Naive B cell (primary cell): ENCODE measurements at places on chromosomes 5 and 9.

- DNase-seq, result no peak
These were observed 98.7 kb upstream of the SLC28A3 start for GRCh38 chr9:84439250-84439649.

DNA sequence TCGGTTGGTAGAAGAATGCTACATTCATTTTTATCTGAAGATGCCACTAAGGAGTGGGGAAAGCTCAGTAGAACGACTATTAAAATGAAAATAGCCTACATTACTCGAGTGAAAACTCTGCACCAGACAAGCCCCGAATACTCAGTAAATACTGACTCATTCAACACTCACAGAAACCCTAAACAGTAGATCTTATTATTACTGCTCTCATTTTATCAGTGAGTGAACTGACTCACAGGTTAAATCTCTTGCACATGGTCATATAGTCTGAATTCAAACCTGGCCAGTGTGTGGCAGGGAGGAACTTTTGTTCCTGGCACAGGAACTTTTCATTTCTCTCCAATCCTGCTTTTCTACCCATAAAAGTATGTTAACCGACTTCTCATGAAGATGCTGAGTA lies 9.6 kb upstream of the PAPPA start:
- DNase-seq, result no peak

DNA sequence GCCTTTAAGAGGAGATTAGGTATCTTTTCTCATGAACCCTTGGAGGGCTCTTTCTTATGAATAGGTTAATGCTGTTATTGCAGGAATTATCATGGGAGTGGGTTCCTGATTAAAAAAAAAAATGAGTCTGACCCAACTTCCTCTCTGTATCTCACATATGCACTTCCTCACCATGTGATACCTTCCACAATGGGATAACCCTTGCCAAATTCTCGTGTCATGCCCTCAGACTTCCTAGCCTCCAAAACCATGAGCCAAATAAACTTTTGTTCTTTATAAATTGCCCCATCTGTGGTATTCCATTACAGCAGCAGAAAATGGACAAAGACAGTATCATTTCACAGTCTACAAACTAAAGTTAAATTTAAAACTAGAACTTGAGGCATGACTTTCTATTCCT lies 1.0 kb downstream of the OR1B1 start:
- no peak for DNase-seq

DNA sequence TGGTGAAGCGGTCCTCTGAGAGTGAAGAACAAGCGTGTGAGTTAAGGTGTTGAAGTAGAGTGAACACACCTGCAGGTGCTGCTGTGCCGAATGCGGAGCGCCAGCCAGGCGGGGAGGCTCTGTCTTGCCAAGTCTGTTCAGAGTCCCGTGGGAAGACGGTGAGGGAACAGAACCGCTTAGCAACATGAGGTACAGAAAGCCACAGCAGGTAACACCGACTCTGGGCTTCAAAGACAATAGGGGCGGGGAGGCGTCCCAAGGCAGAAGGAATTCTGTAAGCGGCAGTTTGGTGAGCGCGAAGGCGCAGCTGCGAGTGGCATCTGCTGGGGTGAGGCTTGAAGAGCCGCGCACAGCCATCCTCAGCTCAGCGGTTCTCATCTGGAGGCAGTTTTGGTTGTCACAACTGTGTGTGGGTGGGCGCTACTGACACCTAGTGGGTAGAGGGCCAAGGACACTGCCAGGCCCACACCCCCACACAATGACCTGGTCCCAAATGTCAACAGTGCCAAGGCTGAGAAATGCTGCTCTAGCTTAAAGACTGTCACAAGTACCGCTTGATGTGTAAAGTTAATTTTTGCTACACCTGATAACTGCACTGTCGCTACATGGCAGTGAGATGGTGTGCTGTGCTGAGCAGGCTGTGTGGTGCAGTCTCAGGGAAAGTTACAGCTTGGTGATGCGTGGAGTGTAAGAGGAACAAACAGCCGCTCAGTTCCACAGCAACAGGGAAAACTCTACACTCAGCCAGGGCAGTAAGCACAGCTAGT lies 67.4 kb upstream of the TBC1D9B start:
- peak; percentile 62 for DNase-seq

- no peak for DNase-seq
These were observed 153.2 kb downstream of the MACROH2A1 start for GRCh38 chr5:135245521-135246499.

GRCh38 chr5:148791334-148791667 lies 35.1 kb upstream of the ADRB2 start:
- no peak for DNase-seq

- no peak for DNase-seq
These were observed 18.6 kb upstream of the SLC6A19 start for GRCh38 chr5:1182633-1183423.

DNA sequence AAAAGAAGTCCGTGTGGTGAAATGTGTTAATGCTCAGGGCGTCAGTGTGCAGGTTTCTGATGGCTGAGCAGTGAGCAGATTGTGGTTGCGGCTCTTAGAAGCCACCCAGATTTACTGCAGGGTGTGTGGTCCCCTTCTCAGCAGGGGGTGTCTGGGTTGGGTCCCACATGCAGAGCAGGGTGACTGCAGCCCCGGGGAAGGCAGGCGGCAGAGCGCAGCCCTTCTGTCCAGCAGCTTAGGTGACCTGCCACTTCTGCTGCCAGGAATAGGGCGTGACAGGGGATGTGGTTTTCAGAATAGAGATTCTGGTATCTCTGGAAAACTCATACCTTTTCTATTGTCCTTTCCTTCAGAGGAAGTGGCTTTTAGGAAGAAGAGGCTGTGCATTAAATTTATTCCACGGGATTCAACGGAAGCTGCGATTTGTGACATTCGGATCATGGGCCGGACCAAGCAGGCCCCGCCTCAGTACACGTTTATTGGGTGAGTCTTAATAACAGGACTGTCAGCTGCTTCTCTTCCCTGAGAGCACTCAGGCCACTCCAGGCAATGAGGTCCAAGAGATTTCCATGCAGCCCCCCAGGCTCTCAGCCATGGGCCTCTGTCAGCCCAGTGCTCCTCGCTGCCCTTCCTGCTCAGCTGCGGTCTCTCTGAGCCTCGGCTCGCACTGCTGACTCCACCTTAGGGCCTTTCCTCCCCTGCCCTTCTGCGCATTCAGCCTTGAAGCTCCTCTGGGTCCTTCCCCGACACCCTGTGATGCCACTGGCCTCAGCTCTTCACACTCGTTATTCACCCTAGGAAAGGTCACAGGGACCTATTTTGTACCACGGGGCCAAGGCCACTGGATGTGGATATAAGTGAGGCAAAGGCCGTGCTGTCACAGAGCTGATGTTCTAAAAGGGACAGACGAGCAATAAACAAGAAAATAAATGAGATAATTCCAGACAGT lies 65.4 kb downstream of the MVB12B start:
- DNase-seq, result no peak

DNA sequence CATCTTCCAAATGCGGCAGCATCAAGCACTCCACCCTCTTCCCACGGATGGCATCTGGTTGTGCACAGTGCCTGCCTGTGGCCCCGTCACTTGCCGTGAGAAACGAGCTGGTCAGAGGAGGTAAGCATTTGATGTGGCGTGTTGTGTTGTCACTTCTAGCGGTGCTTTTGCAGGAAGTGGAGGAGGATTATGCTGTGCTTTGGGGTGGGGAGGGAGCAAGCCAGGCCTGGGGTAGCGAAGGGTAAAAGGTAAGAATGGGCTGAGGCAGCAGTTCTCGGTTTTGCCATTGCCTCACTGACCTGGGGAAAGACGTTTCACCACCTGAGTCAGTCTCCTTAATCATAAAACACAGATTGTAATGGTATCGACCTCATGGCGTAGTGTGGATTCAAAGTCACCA lies 2.3 kb upstream of the POMT1 start:
- no peak for DNase-seq

GRCh38 chr9:73216100-73216499 lies 64.4 kb downstream of the ANXA1 start:
- DNase-seq, result no peak

- DNase-seq, result peak; percentile 80
These were observed 120.0 kb upstream of the CACNA1B start for GRCh38 chr9:137757613-137758029.

DNA sequence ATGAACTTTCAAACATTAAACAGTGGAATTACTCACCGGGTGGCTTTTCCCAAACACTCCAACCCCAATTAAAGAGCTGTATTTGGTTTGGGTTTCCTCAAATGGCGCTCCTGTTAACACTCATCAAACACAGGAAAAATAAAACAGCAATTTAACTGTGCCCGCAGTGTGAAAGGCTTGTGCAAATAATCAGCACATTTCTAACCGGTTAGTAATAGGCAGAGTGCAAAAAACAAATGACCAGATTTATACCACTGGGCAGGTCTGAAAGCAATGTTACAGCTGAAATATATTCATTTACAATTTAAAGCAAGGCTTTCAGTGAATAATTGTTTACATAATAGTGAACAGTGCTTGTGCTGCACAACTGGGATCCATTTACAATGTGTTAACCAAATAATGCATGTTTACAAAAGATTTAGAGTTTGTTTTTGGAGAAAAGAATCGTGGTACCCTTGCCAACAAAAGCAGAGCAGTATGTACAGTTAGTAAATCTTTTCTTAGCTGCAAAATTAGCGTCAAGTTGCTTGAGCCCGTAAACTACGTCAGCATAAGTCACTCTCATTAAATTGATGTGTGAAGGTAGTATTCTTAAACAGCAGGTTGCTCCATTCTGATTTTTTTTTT lies 662.9 kb upstream of the ZNF608 start:
- no peak for DNase-seq

DNA sequence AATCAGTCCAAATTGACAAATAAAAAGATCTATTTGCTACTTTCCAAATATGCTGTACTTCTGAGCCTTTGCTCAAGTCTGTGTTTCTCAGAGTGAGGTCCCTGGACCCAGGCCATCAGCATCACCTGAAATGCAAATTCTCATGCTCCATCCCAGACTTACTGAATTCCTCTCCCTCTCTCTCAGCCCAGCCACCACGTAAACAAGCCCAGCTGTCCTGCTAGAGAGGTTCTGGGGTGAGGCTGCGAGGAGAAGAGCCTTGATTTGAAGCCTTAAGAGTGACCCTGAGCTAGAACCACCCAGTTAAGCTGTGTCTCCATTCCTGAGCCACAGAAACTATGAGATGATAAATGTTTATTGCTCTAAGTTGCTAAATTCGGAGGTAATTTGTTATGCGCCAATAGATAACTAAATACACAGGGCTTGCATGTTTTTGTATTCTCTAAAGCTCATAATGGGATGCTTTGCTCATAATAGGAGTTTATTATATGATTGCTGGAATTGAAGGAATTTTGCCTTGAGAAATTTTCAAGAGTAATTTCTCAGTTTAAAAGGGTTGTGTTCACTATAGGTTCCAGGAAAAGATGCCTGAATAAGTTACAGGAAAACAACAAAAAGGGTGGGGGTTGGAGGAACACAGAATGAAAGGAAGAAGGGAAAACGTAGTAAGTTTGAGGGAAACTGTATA lies 98.9 kb upstream of the SPATA31D4 start:
- no peak for DNase-seq
